AG08396 (cell line): ENCODE measurements at places on chromosomes 2 and 18.
A peak's percentile ranks its signal among the peaks of the same experiment; 100 is the strongest.

DNA sequence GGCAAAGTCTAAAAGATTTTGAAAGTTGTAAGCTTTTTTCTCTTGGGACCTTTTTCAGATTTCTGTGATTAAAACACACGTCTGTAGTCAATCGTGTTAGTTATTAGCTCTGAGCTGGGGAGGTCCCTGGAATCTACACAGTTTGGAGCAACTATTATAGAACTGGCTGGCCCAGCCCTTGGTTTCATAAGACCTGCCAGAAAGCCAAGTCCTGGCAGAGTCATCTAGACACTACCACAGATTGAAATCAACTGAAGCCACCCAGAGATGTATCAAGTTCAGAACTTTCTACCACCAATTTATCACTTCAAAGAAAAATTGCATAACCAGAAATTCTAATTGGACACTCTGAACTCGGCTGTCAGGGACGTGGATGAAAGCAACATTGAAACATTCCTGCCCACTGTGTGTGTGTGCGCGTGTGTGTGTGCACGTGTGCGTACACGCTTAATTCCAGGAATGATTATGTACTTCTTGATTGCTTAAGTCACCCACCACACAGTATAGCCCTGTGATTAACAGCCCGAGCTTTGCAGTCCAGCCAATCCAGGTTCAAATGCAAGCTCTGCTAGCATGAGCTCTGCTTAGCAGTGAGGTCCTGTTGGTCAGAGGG lies 126.3 kb downstream of the TPGS2 start:
- DNase-seq: no peak

- DNase-seq: no peak
These were observed 1775.5 kb upstream of the CELF4 start for GRCh38 chr18:39341129-39341528.

- no peak for DNase-seq
These were observed 599.1 kb downstream of the SLC4A3 start for GRCh38 chr2:220226546-220226945.

GRCh38 chr2:127177617-127178263 lies 42.4 kb downstream of the CYP27C1 start:
- no peak for DNase-seq

DNA sequence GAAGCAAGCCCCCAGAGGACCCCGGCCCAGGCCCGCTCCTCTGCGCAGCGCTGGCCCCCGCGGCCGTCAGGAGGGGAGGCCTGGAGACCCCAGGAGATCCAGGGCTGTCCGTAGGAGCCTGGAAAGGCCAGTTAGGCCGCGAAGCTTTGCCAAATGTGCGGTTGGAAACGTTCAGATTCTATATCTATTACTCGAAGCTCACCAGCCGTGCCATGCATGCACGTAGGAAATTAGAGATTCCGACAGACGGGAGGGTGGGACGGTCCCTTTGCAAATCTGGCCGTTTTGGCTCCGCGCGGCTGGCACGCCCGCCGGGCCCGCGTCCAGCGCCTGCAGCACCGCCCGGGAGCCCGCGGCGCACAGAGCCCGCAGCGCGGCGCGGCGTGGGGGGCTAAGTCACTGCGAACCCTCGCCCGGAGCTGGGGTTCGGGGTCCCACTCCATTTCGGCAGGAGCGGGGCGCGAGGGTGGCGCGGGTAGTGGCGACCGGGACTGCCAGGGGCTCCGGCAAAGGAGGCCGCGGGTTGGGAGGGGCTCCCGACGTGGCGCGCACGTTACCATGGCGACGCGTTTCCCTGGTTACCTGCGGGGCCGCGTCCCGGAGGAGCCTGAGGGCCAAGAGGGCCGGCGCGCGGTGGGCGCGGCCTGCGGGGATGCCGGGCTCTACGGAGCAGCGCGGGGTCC lies 488.6 kb upstream of the SMIM21 start:
- peak; percentile 10 for DNase-seq

- peak; percentile 78 for DNase-seq
These were observed 1.8 kb upstream of the ALK start for GRCh38 chr2:29923110-29923721.
